ENCODE measurements at places on chromosomes 4 and X. TPM values are rescaled to one million over a fixed set of nuclear protein-coding genes. Genes with fewer than 3 reads are reported as not detected.

- DNase-seq, result no peak
Measured at GRCh38 chrX:99301990-99302389, 1108.1 kb downstream of the PCDH19 start.

S100G gene
- not detected for total RNA-seq

P2RY8 gene
- total RNA-seq, result not detected

DNA sequence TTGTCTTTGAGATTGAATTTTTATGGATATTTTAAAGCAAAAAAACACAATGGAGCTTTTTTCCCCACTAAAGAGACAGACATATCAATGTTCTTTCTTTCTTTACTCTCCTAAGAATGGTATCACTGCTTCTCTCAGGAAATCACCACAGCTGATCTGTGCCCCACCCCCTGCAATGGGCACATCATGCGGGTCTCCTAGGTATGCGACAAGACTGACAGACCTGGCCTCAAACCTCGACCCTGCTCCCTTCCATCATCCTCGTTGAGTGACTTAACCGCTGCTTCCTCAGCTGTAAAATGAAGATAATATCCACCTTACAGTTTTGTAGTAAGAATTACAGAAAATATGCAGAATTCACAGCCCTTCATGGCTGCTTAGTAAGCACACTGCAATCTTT lies 58.3 kb downstream of the LEF1 start:
- no peak for DNase-seq

NOCT gene
- total RNA-seq, result 37.3 TPM

- DNase-seq, result no peak
Measured at GRCh38 chr4:123950530-123950929, 553.9 kb downstream of the SPRY1 start.

MAP7D2 gene
- total RNA-seq, result 2.4 TPM

- no peak for DNase-seq
Measured at GRCh38 chr4:53321151-53321983, 44.5 kb downstream of the SCFD2 start.

DNA sequence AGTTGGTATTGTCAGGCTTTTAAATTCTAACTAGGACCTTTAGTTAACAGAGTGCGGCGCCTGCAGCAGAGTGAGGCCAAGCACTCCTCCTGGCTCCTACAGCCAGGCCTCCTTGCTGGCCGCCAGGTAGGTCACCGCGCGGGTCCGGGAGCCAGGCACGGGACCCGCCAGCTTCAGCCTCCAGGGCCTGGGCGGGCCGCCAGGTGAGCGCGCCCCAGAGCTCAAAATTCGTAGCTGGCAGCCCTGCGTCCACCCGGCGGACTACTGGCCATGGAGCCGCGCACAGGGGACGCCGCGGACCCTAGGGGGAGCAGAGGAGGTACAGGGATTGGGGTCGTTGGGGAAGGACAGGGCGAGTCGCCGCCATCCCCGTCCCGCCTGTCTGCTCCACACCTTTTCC lies at the start of gene MAGIX:
Gene MAGIX (plus strand): TSS at position 139 of the 400 bp plus-strand sequence. CDS start 132 bp downstream, at position 271.
- DNase-seq, result peak; percentile 40

DNA sequence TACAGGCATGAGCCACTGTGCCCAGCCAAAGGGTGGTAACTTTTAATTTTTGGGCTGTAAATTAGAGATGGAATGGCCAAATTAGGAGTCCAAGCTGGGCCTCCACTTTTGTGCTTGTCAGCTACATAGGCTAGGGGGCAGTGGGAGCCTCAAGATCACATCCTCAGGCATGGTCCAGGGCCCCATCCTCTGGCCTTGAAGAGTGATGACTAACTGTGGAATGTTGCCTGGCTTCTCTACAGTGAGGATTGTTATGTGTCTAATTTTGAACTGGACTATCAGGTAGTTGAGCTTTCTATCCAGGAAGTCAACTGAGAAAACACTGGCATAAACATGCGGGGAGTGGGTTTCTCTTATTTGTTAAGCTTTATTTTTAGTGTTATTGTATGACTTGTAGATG lies 33.0 kb downstream of the CCNG2 start:
- no peak for DNase-seq

GRCh38 chr4:27223326-27223725 lies 362.7 kb downstream of the STIM2 start:
- no peak for DNase-seq

GRCh38 chr4:186586205-186586604 lies 30.8 kb upstream of the MTNR1A start:
- DNase-seq, result no peak

NXF2B gene
- total RNA-seq, result not detected

SMARCAD1 gene
- total RNA-seq, result 57.1 TPM

DNA sequence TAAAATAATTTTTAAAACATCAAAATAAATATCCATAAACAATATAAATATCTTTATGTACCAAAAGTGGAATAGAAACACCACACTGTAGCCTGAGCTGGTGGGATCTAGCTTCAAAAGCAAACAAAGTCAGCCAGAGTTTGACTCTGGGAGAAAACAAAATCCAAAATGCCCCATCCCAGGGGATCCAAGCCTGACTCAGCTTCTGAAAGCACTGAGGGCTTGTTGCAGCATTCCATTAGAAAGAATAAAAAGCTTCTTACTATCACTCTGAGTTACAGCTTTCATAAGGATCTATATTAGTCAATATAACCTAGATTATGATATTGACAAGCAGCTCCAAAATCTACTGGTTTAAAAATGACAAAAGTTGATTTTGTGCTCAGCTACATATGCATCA lies 149.7 kb upstream of the ANKRD50 start:
- DNase-seq, result no peak

- DNase-seq, result no peak
Measured at GRCh38 chr4:120452001-120452400, 385.4 kb upstream of the MAD2L1 start.

GYPB gene
- not detected for total RNA-seq

CDKL2 gene
- total RNA-seq, result 1.8 TPM

- no peak for DNase-seq
Measured at GRCh38 chr4:134702374-134702773, 500.8 kb upstream of the PABPC4L start.

HMGN5 gene
- total RNA-seq, result 13.0 TPM

- no peak for DNase-seq
Measured at GRCh38 chr4:122621016-122621507, at the start of gene IL21. TSS of gene IL21 (minus strand) at chr4:122621066. CDS start at chr4:122621011, 55 bp downstream.

- DNase-seq, result no peak
Measured at GRCh38 chr4:74385386-74385785, 20.4 kb downstream of the EREG start.

DNA sequence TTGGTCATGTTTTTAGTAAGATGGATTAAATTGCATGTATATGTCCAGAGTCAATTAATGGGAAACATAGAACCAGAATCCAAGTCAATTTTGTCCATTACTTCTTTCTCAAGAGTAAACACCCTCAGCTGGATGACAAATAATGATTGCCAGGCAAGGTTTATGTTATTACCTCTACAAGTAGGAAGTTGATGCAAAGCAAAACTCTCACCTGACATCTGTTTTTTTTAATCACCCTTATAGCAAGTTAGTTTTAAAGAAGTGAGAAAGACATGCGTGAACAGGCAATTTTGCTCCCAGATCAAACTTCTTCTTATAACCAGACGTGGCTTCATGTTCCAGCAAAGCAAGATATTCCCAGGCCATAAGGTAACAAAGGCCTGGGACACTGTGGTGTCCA lies 348.5 kb upstream of the FTHL17 start:
- DNase-seq, result no peak

DNA sequence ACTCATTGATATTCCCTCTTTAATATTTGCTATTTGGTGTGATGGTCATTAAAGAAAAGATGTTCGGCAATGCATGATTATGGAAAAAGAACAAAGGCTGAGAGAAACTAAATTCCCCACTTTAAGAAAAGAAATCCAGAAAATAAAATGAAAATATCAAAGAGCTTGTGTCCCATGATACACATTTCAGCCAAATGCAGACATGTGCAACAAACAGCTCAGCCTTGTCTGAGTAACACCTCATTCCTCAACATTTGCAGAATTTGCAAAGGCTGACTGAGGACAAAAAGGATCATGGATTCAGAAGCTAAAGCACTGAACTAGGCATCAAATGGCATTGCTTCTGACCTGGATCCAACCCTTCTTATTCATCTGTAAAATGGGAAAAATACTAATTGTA lies 281.0 kb downstream of the RAB28 start:
- DNase-seq, result no peak

ASB5 gene
- not detected for total RNA-seq

DUSP21 gene
- total RNA-seq, result not detected

DNA sequence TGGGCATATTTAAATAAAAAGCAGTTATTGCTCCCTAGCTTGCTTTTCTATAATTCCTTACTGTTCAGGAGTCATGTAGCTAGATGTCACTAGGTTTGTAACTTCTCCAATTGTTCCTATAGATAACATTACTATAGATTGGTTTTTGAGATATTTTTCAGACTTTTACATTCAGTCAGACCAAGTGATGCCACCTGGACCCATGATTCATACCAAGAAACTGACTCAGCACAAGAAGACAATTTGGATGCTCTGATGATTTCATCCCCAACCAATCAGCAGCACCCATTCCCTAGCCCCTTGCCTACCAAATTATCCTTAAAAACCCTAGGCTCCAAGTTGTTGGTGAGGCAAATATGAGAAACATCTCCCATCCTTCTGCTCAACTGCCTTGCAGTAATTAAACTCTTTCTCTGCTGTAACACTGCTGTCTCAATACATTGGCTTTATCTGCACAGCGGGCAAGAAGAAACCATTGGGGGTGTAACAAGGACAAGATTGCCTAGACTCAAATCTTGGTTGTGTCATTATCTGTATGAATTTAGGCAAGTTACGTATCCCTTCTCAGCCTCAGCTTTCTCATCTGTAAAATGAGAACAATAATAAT lies 11.8 kb upstream of the NEIL3 start:
- no peak for DNase-seq

ARMCX4 gene
- 17.0 TPM for total RNA-seq

- DNase-seq, result no peak
Measured at GRCh38 chr4:167111092-167111491, 123.2 kb downstream of the SPOCK3 start.

DNA sequence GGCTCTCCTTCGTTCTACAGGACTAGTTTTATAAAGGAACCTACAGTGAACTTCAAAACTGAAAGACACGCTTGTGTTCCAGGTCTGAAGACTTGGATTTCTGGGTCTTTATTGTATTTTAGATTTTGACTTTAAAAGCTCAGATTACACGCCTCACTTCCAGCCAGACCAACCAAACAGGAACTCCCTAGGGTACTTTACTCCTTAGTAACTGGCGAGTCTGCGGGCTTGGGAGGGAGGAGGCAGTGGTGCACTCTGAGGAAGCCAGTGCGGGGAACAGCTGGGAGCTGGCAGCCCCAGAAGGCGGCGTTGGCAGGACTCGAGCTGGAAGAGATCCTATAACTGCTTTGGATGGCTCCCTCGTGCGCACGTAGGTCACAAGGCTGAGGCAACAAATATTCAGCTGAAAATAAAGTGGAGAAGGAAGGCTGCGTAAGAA lies 391 bp upstream of the PHKA1 start:
- peak; percentile 69 for DNase-seq

DNA sequence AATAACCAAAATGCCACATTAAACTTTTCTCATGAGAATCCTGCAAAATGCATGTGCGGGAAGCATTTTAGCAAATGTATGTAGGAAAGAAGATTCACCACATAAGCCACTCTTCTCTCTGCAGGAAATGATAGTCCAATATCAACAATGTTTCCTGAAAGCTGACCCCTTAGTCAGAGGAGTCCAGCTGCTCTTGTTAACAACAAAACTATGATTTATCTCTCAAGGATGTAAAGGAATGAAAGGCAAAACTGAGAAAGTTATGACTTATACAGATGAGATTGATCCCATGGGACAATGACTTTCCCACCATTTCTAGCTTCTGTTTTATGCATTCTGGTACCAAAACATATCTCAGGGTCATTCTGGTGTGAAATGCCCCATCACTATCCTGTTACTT lies 125.0 kb upstream of the EDNRA start:
- no peak for DNase-seq

PABPC4L gene
- 2.2 TPM for total RNA-seq

UGT2A1 gene
- total RNA-seq, result 0.26 TPM

DNA sequence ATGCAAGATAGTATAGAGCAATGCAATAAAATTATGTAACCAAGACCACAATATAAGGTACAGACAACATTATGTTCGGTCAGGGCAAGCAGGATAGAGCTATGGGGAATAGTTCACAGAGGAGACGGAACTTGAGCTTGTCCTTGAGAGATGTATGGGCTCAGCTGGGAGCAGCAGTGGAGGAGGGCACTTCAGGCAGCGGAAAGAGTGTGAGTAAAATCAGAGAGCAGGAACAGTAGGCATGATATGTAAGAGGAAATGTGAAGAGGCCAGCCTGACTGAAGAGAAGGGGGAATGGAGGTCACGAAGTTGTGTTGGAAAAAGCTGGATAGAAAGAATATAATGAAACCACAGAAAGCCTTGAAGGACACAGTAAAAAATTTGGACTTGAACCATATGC lies 217.2 kb upstream of the NOCT start:
- no peak for DNase-seq

USP17L12 gene
- total RNA-seq, result not detected

DOK7 gene
- total RNA-seq, result 0.26 TPM

NHSL2 gene
- total RNA-seq, result 5.7 TPM

TASL gene
- total RNA-seq, result not detected

DNA sequence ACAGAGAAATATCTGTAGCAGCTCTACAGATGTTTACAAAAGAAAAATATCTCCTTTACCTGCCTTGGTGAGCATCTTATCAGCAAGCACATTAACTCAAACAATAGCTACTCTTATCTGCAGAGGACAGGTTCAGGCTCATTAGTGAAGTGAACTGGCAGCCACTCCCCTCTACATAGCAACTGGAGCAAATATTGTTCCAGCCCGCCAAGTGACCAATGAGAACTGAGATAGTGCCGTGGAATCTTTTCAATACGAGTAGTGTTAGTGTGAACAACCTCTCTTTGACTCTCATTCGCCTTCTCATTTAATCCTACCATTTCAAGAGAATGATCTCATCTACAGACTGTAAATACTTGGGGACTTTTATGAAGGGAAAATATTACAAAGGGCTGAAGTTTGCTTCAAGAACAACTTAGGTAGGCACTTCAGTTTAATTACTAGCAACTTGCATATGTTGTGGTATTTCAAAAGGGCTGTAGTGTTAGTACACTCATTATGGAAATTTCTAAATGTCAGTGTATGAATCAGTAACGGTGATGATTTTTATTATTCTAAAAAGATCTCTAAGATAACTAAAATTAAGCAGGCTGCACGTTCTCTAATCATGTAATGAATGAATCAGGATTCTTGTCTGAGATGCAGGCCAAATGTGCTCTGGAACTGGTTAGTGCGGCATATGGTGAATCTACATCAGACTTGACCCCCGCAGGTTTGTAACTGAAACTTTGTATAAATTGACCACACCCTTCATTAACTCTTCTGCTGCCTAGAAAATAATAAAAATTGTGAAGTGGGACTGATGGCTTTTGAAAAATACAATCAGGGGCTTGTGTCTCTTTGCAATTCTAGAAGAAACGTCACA lies 72.4 kb downstream of the PALLD start:
- no peak for DNase-seq

DNA sequence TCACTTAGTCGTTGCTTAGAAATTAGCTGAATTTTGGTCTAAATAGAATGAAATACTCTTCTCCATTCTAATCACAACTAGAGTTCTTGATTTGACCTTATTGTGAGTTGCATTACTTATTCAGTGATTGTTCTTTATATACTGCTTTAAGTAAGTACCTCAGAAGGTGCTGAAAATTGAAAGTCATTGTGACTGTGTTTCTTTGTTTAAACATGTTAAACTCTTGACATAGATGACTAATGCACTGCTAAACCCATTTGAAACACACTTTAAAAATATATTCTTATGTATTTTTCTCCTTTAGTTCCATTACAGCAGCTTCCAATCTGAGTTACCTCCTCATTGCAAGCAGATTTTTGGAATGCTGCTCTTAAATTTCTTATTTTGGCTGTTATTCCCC lies 9.1 kb downstream of the TSPAN7 start:
- no peak for DNase-seq

All from H9 (cell line).